Breast epithelium (tissue), 4 donors: ENCODE measurements at places on chromosomes 6 and 20. TPM values are rescaled to one million over a fixed set of nuclear protein-coding genes. Genes with fewer than 3 reads are reported as not detected.

DNA sequence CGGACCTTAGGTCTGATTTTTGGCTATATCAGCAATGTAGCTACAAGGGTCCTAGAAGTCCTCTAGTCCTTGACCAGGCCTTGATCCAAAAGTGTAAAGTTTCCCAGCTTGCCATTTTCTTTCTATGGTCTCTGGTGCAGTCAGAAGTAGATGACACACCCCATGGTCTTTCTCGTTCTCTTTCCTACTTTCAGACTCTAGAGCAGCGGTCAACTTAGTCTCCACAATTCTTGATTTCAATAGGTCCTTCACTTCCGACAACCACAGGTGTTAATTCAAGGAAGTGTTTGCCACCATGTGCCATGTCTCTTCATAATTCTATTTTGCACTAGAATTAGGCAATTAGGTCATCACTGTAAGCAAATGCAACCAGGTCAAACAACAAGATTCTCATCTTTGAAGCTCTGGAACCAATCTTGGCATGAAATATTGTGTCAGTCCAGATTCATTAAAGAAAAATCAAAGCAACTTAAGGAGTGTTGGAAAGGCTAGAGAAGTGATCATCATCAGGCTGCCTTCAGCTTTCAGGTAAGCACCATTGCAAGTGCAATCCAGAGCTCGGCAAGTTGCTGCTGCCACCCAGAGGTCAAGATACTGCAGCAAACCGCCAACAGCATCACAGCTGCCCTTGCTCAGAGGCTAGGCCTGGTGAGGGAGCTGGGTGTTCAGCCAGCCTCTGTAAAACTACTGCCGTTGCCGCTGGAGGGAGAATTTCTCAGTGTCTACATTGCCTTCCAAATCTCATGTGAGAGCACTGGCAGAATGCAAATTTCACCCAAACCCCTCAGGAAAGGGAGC lies 5.6 kb upstream of the SYNE1 start:
- H3K36me3 ChIP-seq: no peaks in the 10 kb centered on the region
- H3K27me3 ChIP-seq: no peaks in the 10 kb centered on the region
- no peaks in the 10 kb centered on the region for H3K4me1 ChIP-seq
- DNase-seq: no peak
- H3K4me3 ChIP-seq: no peak overlapping the region

DNA sequence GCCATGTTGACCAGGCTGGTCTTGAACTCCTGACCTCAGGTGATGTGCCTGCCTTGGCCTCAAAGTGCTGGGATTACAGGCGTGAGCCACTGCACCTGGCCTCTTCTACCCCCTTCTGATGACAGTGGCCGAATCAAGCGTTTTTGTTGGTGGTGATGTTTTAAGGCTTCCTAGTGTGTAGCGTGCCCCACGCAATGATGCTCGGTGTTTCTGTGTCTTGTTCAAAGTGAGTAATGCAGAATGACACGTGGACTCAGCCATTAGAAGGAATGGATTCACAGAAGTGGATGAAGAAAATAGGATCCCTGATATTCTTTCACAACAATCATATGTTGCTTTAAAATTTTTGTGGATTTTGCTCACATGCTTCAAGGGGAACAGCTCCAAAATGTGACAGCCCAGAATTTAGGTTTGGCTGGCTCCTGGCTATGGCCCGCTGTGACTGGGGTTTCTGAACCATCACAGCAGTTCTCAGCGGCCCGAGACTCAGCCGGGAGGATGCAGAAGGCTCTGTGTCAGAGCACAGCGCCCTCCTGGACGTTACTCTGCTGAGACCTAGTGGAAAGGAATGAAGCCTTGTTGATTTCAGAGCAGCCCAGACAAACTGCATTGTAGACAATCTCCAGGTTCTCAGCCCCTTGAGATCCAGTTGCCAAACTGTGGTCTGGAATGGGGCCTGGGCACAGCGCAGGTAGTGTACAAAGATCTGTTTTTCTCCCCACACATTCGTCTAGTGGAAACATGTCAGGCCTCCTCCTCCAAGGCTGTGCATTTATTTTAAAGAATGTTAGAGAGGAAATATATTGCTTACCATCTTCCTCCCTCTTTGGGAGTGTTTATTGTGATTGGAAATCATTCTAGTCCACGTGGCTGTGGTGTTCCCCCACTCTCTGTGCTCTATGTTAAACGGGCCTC lies 57.6 kb upstream of the TIAM2 start:
- H3K27ac ChIP-seq: no peak overlapping the region
- H3K27me3 ChIP-seq: no peaks in the 10 kb centered on the region
- no peak for DNase-seq
- H3K4me3 ChIP-seq: no peak overlapping the region
- peaks cover 5% of the 10 kb centered on the region for H3K4me1 ChIP-seq
- H3K36me3 ChIP-seq: no peaks in the 10 kb centered on the region

- no peak overlapping the region for H3K27ac ChIP-seq
- DNase-seq: no peak
- no peaks in the 10 kb centered on the region for H3K36me3 ChIP-seq
- no peaks in the 10 kb centered on the region for H3K4me1 ChIP-seq
Measured at GRCh38 chr6:110468731-110469130, 7.7 kb downstream of the SLC22A16 start.

- H3K36me3 ChIP-seq: no peaks in the 10 kb centered on the region
- H3K27me3 ChIP-seq: no peaks in the 10 kb centered on the region
- DNase-seq: no peak
- no peaks in the 10 kb centered on the region for H3K4me1 ChIP-seq
Measured at GRCh38 chr20:5065879-5066383, 53.8 kb downstream of the PCNA start.

The NKAIN2 gene
- total RNA-seq: 1.8 TPM
